Activated naive CD4-positive, alpha-beta T cell (primary cell): ENCODE measurements at places on chromosomes 1 and 21.

DNA sequence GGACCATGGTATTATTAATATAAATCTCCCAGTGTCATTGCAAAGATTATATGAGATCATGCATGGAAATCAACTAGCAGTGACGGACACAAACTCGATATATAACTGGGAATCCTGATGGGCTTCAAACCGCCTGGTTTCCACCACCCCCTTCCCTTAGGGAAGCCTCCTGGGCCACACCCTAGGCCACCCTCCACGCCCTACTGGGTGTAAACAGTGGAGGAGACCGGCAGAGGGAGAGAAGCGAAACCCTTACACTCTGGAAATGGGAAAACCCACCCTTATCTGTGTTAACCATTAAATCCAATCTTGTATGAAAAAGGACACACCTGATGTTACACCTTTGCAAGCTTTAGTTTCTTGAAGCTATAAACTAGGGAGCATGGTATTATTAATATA is 595 bp upstream of the ZNHIT6 start:
- no peak for DNase-seq

DNA sequence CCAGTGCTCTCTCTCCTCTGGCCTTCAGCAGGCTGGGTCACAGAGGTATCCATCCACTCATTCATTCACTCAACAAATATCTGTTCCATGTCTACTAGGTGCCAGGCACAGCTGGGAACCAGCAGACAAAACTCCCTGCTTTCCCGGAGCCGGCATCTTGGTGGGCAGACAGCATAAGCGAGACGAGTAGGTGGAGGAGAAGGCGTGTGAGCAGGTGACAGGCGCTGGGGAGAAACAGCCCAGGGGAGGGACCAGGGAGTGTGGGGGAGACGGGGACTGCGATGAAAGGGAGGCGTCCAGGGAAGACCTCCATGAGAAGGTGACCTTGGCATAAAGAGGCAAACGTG is 11.0 kb upstream of the KCNAB2 start:
- DNase-seq, result no peak

DNA sequence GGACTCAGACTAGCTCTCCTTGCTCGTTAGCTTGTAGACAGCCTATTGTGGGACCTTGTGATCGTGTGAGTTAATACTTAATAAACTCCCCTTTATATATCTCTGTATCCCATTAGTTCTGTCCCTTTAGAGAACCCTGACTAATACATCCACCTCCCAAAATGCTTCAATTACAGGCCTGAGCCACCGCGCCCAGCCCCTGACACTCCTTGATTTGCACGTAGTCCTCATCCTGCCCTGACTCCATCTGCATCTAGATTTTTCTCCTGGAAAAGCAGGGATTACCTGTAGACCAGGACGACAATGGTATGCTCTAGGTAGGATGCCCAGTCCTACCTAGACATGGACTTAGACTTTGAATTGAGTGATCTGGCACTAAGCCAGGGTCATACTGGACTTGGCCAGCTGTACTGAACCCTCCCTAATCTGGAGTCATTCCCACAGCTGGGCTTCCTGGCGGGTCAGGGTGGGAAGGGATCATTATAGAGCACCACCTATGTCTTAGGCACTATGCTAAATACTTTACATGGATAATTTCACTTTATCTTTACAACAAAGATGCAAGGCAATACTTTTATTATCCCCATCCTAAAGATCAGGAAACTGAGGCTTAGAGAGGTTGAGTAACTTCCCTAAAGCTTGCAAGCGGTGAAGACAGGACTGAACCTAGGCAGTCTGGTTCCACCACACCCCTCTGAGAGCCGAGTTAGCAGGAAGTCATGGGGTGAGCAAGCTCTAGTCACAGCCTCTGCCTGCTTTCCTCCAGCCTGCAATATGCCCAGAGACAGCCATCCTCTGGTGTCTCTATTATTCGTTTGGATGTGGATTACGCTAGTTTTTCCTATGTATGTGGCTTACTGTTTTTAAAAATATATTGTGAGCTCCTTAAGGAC is 89.4 kb downstream of the DTL start:
- DNase-seq, result no peak

GRCh38 chr1:32273391-32274208 is 18.3 kb upstream of the HDAC1 start:
- DNase-seq, result peak; percentile 53

GRCh38 chr1:186708694-186709097 is 28.5 kb upstream of the PTGS2 start:
- no peak for DNase-seq

DNA sequence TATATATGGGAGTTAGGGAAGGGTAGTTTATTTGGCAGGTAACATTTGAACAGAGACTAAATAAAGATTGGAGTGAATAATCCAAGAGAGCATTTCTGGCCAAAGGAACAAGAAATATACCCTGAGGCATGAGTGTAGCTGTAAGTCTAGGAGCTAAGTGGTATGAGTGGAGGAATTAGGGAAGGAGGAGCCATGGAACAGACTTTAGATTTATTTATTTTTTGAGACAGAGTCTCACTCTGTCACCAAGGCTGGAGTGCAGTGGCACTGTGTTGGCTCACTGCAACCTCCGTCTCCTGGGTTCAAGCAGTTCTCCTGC is 18.4 kb downstream of the CAPZA1 start:
- no peak for DNase-seq

- no peak for DNase-seq
These were observed 2.8 kb downstream of the PAQR7 start for GRCh38 chr1:25872713-25873112.

DNA sequence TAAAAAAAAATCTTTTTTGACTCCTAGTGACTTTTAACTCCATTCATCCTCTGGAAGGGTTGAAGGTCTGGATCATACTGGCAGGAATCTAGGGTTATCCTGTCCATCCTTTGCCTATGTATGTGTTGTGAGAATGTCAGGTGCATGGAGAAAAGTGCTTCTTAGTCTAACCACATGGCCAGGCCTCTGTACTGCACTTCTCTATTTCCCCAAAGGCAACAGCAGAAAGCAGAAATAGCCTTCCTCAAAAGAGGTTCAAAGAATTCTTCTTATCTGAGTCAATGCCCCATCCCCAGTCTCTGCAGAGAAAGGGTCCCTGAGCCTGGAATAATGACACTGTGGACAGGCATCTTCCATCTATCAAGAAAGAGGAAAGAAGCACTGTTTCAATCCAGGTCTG is 85.7 kb upstream of the CD34 start:
- no peak for DNase-seq

DNA sequence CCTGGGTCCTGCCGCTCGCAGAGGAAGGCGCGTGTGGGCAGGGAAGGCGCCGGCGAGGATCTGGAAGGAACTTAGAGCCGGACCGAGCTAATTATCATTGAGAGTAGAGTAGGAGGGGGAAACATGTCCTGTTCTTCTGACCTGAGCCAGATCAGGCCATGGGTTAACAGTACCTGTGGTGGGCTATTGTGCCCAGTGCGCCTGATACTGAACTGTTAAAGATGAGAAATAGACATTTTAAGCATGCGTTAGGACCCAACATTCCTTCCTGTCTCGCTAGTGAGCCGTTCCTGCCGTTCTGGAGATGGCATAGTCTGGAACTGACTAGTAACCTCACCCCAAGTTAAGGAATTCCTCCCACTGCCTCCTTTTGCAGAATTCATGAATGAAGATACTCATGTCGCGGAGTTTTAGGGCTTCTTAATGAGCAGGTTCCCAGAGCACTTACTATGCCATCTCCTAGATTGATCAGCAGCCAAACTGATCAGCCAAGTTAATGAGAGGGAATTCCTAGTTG is 870 bp downstream of the STRIP1 start:
- no peak for DNase-seq
